ENCODE measurements at places on chromosomes 1 and 21.

GRCh38 chr21:34129901-34130715 is 56.7 kb downstream of the MRPS6 start:
- no peak for DNase-seq

DNA sequence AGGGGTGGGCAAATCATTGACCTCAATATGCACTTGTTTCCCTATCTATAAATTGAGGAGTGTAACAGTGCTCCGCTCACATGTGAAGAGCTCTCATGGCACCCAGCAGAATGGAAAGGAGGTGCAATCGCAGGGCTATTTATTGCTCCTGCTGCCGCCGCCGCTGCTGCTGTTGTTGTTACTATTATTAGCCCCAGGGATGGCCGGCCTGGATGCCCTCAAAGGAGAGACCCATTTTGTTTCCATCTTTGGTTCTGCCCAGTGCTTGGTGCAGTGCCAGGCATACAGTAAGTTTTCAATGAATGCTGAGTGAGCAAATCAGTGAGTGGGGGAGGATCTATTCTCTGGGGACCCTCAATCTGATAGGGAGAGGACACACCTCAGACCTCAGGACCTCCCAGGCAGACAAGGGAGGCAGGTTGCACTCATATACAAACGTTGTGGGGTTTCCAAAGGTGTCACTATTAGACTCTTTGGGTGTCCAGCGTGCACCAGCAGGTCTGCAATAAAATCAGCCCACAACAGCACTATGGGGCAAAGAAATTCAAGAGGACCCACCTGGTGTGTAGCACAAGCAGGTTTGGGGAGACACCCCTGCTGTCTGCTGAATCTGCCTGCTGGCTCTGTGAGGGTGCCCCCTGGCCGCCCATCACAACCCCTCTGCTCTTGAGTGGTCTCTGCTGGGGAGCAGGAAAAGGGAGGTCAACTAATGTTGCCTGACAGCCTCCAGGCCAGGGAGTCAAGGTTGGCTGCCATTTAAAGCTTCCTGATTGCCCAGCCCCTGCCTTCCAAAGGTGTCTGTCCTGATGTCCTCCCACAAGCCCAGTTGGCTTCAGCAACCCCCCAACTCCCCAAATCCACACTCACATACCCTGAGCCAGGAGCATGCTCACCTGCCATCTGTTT is 136.3 kb downstream of the ACTL8 start:
- no peak for DNase-seq

- DNase-seq, result no peak
These were observed 158.3 kb downstream of the HHAT start for GRCh38 chr1:210487021-210487420.

DNA sequence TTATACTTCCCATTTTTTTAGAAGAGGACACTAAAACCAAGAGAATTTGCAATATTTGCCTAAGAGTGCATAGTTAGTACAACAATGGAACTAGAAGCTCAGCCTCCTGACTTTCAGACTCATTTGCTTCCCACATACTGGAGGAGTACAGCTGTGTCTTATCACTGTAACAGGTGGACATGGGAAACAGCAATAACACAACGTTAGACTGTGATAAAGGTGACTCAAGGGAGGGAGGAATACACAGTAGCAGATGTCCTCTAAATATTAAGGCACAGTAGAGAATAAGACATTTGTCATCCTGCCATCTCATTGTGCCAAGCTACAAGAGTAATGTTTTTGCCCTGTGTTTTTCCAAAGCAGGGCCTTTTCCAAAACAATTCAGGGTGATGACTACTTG is 55.4 kb upstream of the JAK1 start:
- no peak for DNase-seq

DNA sequence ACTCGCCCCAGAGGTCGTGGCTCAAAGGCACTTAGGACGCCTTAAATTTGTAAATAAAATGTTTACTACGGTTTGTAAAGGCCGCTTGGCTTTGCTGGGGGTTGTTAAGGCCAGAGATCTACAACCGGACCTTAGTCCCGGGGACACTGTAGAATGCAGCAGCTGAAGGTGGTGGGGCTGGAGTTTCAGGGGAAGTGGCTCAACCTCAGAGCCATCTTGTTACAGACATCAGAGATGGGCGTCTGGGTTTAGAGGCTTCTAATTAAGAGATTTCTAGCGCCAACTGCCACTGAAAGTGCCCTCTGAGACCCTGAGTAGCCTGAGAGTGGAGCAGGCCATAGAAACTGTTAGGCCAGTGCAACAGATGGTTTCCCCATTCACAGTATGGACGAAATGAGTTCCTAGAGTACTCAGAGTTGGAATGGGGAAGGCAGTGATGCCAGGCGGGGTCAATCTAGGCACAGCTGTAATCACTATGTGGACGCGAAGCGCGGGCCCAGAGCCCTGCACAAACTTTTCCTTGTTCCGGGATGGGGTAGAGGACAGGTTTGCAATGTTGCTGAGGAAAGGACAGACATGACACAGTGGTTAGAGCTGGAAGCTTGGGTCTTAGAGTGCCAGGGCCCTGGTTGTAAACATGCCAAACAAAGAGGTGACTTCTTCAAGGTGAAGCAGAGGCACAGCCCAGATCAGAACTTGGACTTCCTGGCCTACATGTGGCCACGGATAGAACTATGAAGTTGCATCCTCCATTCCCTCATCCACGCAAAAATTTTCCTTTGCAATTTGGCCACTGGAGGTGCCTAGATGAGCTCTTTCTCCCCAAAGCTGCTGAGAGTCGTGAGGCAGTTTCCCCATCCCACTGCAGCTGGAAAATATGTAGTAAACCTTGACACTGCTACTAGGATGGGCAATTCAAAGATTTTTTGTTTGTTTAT is 6.0 kb downstream of the HLX start:
- DNase-seq, result no peak

- DNase-seq, result no peak
These were observed 222.5 kb downstream of the SLC45A1 start for GRCh38 chr1:8540261-8540941.

DNA sequence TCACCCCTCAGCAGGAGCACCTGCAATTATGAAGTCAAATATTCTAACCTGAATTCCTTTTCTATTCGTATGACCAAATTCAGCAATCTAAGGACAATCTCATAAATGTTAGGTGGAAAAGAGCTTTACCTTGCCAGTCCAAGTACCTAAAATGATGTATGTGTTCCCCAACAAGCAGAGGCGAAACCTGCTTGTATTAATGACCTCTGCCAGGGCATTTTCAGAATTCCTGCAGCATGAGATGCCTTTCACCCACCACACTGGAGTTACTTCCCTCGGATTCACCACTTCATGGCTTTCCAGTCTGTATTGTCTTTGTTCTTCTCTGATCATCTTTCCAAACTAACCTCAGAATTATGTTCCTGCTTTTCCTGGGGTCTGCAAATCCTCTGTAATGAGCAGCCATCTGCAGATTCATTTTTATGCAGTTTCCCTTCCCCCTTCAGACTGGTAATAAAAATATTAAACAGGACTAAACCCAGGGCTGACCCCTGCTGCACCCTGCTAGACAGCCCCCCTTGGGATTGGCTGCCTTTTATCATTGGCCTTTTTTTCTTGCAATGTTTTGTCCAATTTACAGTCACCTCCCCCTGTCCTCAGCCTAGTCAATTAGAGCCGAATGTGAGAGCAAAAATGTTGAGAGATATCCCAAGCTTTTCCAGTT is 26.6 kb upstream of the CASQ2 start:
- DNase-seq, result no peak

DNA sequence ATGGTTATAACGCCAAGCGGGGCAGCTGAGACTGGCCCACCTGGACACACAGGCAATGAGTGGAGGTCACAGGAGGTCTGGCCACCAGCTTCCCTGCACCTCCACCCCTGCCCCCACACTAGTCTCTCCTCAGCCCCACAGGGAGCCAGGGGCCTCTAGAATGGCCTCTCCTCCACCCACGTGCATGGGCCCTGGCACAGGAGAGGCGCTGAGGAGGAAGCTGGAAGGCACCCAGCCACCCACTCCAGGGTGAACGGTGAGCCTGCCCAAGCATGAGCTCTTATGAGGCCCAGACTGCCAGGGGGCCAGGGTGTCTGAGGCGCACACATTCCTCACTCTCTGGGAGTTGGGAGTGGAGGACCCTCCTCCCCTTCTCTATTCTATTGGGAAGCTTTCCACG is 22.2 kb downstream of the LRP8 start:
- DNase-seq, result no peak

DNA sequence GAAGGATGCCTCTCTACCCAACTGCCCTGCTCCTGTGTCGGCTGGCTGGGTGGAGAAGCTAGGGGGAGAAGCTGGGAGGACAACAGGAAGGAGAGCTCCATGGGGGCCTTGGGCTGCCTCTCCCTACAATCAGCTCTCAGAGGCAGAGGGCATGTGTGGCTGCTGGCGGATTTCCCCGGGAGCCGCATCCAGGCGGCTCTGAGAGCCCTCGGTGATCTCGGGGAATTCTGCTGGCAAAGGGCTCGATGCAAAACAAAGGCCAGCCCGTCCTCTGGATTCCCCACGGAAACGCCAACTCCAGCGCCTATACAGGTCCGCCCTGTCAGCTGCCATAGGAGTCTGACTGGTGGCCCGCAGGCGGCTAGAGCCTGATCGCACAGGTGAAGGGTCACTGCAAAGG is 26.4 kb upstream of the EVA1B start:
- DNase-seq, result no peak

DNA sequence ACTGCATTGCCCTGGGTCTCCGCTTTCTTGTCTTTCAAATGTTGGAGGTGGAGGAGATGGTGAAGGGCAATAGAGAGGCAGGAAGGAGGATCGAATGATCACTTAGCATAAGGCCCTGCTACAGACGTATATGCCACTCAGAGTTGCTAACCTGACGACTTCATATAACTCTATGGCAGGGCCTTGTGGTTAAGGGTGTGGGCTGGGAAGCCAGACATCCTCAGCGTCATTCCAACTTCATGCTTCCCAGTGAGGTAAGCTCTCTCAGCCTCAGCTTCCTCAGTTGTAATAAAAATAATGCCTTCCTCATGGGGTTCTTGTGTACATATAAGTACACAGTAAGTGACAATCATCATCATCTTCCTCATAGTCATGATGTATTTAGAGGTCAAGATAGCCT is 54.6 kb downstream of the CASQ2 start:
- no peak for DNase-seq

DNA sequence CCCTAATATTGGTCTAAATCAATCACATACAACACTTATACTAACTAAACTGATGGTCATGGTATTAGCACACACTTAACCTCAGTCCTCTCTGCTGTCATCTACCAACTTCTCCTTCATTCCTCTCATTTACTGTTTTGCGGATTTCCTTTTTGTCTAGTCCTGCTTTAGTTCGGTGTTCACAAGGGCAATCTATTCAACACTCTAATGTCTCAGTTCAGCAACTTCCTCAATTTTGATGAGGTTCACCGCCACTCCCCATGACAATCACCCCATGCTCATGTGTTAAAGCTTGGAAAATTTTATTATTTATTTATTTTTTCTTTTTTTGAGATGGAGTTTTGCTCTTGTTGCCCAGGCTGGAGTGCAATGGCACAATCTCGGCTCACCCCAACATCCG is 301.1 kb downstream of the PTPRC start:
- no peak for DNase-seq

DNA sequence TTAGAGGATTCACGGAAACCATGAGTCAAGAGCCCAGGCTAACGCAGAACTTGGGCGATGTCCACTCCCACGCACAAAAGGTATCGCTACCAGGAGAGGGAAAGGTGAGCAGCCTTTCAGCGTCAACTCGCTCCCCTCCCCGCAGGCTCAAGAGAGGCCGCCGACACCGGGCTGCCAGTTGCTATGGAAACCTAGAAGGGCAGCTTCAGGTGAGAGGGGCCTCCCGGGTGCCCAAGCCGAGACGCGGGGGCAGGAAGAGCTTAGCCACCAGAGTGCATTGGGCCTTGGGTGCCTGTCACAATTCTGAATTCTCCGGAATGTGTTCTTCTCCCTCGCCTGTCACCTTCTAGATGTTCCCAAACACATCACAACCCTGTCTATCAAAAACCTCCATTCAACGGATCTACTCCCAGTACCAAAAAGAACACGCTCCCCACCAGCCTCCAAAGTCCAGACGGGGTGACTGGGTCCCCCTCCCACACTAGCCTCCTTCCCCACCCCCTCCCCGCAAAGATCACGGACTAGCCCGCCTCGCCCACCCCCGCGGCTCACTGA is 694 bp downstream of the MEAF6 start:
- DNase-seq, result no peak

DNA sequence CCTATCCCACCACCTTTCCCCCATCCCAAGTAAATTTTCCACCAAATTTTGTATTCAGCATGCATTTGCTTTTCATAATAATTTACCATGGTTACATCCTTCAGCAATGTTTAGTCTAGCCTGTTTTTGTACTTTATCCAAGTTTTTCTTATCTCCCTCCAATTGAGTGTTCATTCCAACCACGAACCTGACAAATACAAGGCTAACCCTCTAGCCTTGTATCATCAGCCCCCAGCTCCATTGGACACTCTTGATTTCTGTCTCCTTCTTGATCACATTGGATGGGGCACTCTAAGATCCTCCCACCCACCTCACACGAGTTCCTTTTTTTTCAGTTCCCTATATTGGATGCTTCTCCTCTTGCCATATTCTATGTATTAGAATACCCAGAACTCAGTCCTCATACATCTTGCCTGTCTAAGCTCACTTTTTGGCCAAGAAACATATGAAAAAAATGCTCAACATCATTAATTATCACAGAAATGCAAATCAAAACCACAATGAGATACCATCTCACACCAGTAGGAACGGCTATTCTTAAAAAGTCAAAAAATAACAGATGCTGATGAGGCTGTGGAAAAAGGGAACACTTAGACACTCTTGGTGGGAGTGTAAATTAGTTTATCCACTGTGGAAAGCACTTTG is 40.5 kb upstream of the SLC35F3 start:
- no peak for DNase-seq

- DNase-seq, result no peak
These were observed 554.6 kb upstream of the BEND5 start for GRCh38 chr1:49331066-49331852.

DNA sequence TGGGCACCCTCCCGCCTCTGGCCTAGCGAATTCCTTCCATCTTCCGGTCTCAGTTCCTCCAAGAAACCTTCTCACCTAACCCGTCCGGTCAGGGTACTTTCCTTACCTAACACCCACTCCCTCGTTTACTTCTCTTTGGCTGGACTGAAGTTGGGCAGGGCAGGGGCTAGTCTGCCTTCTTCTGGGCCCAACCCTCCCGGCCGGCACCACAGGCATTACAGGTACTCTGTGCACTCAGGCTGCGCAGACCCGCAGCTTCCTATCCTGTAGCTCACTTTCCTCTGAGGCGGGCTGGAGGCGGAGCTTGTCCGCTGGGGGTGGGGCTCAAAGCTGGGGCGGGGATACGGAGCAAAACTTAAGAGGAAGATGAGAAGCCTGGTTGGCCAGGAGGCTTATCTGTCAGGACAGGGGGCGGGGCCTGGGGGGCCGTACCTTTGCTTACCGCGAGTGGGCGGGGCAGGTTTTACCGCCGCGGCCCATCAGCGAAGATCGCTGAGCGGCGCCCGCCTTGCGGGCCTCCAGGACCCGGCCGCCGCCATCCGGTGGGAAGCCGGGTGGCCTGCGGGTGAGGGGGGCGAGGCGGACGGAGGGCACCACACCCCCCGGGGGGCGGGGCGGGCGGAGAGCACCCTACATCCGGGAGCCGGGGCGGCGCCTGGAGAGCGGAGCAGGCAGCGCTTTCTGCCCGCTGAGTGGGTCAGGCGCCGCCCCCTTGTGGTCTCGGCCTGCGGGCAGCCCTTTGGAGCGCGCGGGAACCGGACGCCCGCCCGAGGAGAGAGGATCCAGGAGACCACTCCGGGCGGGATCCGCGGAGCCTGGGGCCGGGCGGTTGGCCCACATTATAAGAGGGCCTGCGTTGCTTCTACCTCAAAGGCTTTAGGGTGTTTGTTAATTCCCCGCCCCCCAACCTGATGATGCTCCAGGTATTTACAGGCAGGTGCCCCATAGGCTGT is 31.9 kb downstream of the ZNF648 start:
- peak; percentile 92 for DNase-seq

GRCh38 chr1:205512059-205513045 is 7.9 kb downstream of the CDK18 start:
- no peak for DNase-seq
